ENCODE measurements at places on chromosomes 7 and 10.
A peak's percentile ranks its signal among the peaks of the same experiment; 100 is the strongest.

- no peak for DNase-seq
Observed at GRCh38 chr10:25747084-25747483, 186.9 kb upstream of the MYO3A start.

DNA sequence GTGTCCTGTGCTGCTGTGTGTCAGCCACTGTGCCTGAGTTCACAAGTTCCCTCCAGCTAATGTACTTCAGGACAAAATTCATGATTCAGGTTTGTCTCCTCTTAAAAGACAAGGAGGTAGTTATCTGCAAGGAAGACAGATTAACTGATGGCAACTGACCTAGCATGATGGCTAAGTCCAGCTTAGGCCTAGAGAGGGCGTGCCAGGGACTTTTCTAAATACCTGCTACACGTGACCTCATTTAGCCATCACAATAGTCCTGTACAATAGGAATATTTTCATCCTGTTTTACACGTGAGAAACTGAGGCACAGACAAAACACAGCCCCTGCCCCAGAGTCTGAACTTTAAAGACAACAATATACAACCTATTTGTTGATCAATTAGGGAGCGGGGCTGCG lies 275.7 kb downstream of the XPNPEP1 start:
- no peak for DNase-seq

GRCh38 chr7:21773326-21773725 lies 172.4 kb downstream of the CDCA7L start:
- no peak for DNase-seq

DNA sequence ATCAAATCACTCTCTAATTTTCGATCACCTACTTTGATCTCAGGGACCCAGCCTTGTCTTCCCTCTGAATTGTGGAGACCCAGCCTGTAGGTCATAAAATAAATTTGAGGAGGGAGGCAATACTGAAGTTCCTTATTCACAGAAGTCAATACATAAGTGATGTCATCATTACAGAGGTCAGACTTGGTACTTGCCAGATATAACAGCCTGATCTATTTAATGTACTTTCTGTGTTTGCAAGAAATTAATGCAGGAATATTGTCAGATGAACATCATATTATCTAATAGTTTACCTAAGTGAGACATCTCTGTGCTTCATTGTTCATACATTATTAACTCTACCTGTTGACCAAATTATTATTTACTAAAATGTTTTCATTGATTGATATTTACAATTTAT lies 105.6 kb downstream of the GPAM start:
- no peak for DNase-seq

- DNase-seq, result no peak
Observed at GRCh38 chr7:92631067-92631849, 41.1 kb upstream of the FAM133B start.

- no peak for DNase-seq
Observed at GRCh38 chr7:126696256-126697038, 556.3 kb downstream of the GRM8 start.

DNA sequence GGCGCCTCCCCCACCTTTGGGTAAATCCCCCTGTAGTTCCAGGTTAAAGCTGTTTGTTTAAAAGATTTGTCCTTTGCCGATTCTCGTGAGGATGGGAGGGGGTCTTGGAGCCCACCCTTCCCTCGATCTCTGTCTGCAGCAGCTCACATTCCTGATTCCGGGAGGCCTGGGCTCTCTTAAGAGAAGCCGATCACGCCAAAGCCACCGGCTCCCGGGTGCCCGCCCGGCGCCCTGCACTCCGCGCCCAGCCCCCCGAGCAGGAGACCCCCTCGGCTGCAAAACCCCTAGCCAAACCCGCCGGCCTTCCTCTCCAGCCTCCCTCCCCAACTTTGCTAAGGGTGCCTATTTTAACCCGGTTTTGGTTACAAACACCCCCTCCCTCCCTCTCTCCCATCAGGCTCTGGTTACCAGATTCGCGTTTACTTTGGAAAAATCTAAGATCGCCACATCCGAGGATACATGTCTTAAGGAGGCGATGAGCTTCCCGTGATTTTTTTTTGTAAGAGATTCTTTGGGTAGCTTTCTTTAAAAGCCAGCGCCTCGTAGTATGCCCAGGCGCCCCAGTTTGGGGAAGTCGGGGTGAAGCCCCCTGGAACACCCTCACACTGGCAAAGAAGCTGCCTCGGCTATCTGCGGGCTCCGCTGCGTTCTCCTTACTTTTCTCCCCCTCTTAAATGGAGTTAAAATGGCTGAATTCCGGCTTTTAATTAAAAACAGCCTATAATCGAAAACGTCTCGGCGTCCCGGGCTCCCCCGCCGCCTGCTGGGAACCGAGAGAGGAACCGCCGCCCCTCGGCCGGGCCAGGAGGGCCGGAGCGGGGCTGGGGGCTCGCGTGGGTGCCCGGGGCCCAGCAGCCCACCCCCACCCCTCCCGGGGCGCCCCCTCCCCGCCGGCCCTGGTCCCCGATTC lies 983 bp downstream of the TNRC18 start:
- no peak for DNase-seq

- peak; percentile 35 for DNase-seq
Observed at GRCh38 chr7:126362746-126363145, 890.0 kb downstream of the GRM8 start.

DNA sequence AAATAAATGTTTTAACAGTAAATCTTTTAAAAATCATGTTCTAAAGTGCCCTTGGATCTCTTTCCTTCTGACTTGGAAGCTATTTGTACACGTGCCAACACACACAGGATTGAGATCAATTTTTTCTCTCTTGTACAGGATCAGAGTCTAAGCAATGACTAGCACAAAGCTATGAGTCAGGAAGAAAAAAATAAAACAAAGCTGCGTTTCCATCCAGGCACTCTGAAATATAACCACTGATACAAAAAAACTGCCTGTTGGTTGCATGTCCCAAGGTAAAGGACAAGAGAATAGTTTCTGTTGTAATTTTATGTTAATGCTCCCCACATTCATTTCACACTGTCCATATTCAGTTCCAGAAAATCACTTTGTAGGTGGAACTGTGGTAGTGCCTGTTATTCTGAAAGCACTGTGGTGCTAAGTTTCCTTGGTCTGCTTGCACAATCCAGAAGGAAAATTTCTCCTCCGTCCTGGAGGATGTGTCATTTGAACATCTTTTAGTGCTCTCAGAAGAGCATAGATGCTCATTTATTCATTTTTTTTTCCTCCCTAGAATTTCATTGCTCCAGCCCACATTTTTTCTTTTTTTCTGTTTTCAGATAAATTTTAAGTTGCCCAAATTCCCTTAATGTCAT lies 113.4 kb downstream of the PLXDC2 start:
- DNase-seq, result no peak

GRCh38 chr7:30858576-30858975 lies 53.1 kb upstream of the AQP1 start:
- no peak for DNase-seq

- no peak for DNase-seq
Observed at GRCh38 chr7:65475734-65476319, 102.2 kb downstream of the ZNF92 start.

GRCh38 chr7:117134889-117135552 lies 181.7 kb downstream of the ST7 start:
- no peak for DNase-seq

- no peak for DNase-seq
Observed at GRCh38 chr7:140661124-140661523, 11.6 kb upstream of the ADCK2 start.

- DNase-seq, result no peak
Observed at GRCh38 chr7:151035902-151036301, 7.7 kb downstream of the ABCB8 start.

GRCh38 chr7:18505870-18506460 lies 10.4 kb downstream of the HDAC9 start:
- DNase-seq, result no peak

DNA sequence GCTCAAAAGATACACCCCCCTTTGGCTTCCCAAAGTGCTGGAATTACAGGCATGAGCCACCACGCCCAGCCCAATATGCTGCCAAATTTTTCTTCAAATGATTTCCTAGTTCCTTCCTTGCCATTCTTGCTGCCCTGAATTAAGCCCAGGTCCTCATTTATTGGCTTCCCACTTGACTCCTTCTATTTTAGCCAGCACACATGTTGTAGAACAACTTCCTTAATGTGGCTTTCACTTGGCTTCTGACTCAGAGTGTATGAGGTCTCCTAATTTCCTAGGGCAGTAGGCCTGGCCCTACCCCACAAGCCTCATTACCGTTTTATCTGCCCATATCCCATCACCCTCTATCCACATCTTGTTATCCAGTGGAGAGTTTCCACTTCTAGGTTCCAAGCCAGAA lies 21.8 kb upstream of the HIPK2 start:
- no peak for DNase-seq

GRCh38 chr10:31758495-31758894 lies 170.1 kb downstream of the ARHGAP12 start:
- no peak for DNase-seq

- DNase-seq, result no peak
Observed at GRCh38 chr7:35988818-35989217, 164.2 kb upstream of the EEPD1 start.

DNA sequence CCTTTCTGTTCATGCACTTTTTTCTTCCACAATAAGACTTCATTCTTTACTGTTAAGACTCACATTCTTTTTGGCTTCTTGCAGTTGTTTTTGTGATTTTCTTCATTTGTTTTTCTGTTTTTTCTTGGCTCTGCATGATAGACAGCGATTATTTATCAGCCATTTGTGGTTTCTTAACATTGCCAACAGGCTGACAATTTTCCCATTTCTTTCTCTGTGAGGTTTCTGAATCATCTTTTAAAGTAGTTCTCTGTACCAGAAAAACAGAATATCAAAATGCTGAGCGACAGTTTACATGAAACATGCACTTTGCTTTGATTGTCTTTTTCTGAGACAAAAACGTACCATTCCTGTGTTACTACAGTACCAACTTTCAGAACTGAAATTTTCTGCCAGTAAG lies 334.2 kb upstream of the MAGI2 start:
- no peak for DNase-seq

- no peak for DNase-seq
Observed at GRCh38 chr7:108222236-108222892, 92.2 kb upstream of the LAMB4 start.

GRCh38 chr7:105835441-105835840 lies 41.0 kb downstream of the ATXN7L1 start:
- no peak for DNase-seq
